ENCODE measurements at places on chromosomes 3 and 15.
A peak's percentile ranks its signal among the peaks of the same experiment; 100 is the strongest.

- no peak for DNase-seq
Measured at GRCh38 chr15:56496635-56497034, 31.7 kb upstream of the MNS1 start.

DNA sequence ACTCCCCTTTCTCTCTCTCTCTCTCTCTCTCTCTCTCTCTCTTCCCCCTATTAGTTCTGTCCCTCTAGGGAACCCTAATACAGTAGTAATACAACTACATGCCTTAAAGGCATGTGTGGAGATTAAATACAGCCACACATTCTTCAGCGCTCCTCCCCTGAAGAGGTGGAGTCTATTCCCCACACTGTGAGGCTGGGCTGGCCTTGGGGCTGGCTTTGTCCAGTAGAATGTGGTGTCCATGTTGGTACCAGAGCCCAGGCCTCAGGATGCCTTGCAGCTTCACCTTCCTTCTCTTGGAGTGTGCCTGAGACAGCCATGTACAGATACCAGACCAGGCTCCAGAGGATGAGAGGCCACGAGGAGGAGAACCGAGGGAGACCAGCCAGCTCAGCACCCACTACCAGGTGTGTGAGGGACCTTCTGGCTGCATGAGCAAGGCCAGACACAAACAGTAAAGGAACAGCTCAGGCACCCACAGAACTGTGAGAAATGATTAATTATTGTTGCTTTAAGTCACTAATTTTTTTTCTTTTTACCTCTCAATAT, 10.7 kb downstream of the SLC6A20 start:
- no peak for DNase-seq

DNA sequence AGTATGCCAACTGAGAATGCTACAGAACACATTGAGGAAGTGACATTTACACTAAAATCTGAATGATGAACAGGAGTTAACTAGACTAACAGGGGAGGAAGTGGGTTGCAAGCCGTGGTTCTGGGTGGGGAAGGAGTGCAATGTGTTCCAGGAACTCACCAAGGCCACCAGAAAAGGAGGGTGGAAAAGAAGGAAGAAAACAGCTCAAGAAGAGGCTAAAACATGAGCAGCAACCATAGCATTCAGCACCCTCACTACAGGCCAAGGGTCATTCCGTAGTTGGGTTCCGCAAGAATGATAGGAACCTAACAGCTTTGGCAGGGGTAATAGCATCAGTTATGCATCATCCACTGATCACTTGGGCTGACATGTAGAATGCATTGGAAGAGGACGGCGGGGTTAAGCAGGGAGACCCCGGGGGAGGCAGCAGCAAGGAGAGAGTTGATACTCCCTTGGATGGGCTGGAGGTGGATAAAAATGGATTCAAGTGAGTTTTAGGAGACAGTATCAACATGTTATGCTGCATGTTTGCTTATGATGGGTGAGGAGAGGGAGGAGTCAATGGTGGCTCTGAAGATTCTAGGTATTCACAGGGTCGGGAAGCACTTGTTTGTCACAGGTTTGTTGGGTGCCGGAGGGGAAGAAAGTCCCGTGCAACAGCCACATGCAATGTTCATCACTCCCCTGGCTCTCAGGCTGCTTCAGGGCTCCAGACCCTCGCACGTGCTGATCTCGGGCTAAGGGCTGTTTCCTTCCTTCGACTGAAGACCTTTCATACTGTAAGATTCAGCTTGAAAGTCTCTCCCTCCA, 53.2 kb downstream of the LIPC start:
- no peak for DNase-seq

DNA sequence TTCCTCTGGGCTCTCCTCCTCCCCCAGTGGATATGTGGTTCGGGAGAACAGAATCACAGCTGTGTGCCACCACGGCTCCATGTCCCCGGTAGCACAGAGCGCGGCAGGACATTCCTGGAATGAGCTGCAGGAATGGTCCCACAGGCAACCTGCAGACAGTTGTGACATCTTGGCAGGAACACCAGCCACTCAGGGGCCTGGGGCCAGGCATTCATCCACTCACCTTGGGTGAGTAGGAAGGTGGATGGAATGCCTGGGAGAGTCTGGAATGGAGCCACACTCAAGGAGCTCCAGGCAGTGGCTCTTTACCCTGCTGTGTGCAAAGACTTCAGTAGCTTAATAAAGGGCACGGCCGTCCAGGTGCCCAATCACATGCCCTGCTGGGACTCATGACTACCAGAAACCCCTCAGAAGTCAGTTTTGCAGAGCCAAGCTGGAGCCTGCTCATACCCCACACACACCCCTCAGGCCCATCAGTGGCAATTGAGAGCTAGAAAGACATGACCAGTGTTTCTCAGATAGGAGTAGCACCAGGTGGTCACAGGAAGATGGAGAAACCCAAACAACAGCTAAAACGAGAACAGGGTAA, 117.3 kb upstream of the PRR20G start:
- DNase-seq, result no peak

- no peak for DNase-seq
Measured at GRCh38 chr3:10928961-10929471, 63.5 kb upstream of the SLC6A1 start.

- no peak for DNase-seq
Measured at GRCh38 chr15:54556231-54556630, 578.0 kb downstream of the UNC13C start.

DNA sequence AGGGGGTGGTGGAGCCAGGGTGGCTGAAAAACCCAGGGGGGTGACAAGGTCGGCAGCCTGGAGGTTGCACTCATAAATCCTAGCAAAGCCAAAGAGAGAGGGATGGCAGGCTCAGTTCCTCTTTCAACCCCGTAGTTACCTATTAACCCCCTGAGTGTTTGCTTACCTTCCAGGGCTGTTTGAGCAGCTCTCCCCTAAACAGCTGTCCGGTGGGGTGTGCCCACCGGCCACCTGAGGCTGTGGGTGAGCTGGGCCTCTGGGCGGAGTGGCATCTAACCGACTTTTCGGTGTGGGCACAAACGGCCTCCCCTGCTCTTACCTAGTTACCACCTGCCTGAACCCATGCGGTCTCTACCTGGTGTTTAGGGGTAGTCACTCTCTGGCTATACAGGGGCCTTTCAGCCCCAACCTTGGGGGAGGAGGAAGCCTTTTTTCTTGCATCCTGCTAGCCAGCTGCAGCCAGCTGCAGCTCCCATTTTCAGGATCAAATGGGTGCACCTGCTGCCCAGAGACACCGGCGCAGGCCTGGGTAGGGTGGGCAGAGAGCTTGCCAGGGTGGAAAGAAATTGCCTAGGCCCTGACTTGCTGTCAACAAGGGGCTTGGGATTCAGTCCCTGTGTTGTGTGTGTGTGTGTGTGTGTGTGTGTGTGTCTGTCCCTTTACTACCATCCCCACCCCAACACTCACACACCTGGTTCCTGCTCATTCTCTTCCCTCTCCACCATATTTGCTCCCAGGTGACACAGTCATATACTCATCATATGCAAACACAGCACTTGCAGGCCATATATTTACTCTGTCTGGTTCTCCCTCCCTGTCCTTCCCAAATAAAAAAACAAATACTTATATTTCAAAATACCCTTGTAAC, 3.7 kb downstream of the DLL4 start:
- DNase-seq, result no peak

GRCh38 chr15:76303909-76304308, 7.4 kb downstream of the ETFA start:
- DNase-seq, result no peak

GRCh38 chr3:150114873-150115540, 144.3 kb upstream of the PFN2 start:
- DNase-seq, result no peak

DNA sequence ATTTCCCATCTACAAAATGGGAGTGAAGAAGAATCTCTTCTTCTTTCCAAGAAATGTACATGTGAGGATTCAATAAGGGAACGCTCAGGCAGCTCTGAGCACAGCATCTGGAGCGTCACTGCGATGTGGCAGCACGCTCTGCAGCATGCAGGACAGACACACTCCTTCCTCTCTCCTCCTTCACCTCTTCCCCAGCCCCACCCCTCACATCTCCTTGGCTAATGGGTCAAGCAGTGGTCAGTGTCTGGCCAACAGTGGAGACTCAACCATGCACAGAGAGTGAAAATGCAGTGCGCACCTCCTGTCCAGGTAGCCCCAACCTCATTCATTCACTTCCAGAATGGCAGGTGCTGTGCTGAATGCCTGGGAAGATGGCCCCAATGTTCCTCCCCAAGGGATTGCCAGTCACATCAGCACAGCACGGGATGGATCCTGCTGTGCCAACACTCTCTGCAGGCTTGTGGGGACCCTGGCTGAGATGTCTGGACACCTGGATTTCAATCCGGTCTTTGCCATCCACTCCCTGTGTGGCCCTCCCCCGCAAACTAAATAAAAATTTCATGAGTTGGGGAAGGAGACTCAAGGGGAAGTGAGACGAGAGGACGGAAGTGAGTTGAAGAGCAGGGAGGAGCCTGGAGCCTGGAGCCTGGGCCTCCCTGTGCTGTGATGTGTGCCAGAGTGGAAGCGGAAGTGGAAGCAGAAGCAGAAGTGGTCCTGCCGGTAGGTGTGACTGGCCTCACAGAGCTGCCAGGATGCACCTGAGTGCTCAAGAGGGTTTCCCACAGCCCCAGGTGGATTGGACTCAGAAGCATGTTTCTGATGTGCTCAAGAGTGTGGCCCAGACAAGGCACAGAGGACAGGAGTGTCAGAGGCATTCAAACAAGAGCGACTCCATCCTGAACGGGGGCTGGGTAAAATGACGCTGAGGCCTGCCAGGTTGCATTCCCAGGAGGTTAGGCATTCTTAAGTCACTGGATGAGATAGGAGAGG, 163.9 kb downstream of the SMAD6 start:
- peak; percentile 44 for DNase-seq

DNA sequence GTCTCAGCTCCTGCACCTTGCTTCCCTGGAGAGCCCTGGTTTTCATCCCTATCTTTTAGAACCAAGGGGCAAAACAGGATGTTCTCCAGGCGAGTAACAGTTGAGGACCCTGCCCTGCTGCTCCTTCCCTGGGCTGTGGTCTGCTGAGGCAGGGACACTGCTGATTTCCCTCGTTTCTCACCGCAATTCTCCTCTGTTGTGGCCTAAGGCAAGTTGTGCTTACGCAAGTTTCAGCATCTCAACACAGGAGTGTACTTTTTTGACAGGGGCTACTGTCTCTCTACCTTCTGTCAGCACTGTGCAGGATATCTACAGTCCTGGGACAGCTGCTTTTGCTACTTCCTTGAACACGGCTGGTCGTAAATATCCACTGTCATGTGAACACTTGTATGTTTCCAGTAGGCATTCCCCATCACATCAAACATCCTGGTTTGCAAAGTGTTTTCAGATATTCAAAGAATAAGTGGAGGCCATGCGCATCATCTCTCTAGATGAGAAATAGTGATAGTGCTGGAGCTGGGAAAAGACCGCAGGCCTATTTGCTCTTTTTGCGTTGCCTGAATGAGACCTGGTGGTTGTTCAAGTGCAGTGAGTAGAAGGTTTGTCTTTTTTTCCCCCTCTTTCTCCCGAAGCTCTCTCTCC, 110.1 kb upstream of the PLXNA1 start:
- DNase-seq, result no peak

DNA sequence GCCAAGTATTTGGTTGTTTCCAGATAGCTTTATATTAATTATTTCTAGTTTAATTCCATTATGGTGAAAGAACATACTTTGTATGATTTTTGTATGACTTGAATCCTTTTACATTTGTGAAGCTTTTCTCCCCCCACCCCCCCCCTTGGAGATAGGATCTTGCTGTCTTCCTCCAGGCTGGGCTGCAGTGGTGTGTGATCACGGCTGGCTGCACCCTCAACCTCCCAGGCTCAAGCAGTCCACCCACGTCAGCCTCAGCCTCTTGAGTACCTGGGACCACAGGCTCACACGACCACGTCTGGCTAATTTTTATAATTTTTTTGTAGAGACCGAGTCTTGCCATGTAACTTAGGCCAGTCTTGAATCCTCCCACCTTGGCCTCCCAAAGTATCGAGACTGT, 29.5 kb downstream of the ARL8B start:
- no peak for DNase-seq

GRCh38 chr3:167684388-167684993, 30.7 kb upstream of the WDR49 start:
- DNase-seq, result peak; percentile 26

DNA sequence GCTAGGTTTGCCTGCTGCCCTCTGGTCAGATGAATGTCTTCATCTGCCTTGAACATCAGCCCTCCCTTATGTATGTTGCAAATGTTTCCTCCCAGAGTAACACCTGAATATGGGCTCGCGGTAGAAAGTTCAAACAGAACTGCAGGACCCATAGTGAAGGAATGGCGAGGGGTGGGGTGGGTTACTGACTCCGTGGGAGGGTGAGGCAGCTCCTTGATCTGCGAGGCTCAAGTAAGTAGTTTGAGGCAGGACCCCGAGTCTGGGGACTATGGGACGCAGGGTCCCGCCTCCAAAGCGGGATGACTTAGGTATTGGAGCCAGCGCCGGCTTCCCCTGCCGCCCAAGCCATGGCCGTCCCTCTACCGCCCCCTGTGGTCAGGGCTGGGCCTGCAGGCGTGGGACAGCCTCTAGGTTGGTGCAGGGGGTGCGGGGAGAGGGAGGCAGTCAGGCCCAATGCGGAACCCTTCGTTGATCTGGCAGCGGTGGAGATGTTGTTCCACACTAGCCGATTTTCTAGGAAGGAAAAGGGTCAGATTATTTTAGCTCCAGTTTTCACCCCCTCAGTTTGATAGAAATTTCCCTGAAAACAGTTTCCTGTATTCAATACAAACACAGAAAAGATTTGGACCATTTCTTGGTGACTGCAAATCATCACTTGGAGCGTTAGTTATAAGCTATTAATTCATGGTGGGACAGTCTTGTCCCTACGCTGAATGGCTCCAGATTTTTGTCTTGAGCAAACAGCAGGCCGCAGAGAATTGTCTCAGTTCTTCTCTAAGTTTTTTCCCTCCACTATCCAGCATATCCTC, 72.3 kb downstream of the CORO2B start:
- DNase-seq, result peak; percentile 56

DNA sequence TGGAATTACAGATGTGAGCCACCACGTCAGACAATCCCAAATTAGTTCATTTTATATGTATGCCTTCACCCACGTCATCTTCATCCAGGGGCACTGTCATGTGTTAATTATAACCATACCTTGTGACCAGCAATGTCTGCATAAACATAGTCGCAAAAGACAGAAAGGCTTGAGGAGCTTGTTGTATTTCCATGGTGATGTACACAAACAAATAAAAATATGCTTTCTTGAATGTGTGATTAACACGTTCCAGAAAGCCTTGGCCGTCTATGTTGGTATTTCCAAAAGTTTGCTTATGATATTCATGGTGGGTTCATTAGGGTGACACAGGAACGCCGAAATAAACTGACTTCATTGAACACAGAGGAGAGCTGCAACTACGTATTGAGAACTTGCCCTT, 524.7 kb upstream of the ZNF717 start:
- DNase-seq, result no peak

- DNase-seq, result peak; percentile 28
Measured at GRCh38 chr3:156291272-156292123, 171.1 kb downstream of the KCNAB1 start.

- no peak for DNase-seq
Measured at GRCh38 chr15:74417670-74418069, 16.1 kb downstream of the SEMA7A start.

DNA sequence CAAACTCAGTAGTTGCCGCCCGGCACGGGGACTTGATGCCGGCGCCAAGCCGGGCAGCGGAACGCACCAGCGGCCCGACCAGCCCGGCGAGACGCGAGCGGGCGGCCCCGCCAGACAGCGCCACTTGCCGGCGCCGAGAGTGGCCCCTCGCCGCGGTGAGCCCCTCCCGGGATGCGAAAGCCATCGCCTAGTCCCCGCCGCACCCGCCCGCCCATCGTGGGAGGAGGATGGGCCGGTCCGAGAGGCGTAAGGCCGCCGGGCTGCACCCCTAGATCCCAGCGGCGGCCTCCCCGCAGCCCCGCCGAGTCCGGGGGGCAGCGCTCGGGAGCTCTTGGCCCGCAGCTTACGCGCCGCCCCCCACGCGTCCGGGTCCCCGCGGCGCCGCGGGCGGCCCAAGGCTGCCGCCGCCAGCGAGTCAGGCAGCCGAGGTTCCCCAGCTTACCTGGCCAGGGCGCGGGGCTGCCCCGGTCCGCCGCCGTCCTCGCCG, 609 bp downstream of the GOLGA8A start:
- peak; percentile 22 for DNase-seq
